Amniotic stem cell (primary cell): ENCODE measurements at places on chromosomes 13 and 19.
A peak's percentile ranks its signal among the peaks of the same experiment; 100 is the strongest.

DNA sequence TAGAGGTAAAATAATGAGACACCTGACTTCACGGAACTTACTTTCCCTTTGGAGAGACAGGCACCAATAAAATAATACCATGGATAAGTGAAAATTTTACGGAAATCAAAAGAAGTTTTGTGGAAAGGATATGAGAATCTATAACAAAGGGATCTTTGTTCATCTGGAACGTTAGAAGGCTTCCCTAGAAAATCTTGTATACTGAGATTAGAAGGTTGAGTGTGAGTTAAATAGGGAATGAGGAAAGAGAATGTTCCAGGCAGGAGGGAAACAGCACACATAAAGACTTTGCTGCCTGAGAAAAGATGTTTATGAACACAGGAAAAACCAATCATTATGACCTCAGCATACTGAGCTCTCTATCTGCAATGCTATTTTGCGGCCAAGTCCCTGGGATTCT, 19.6 kb upstream of the RAP2A start:
- DNase-seq: no peak

GRCh38 chr13:99873141-99873540, 98.4 kb downstream of the ZIC5 start:
- DNase-seq: no peak

GRCh38 chr19:38663156-38663651, 15.8 kb downstream of the ACTN4 start:
- no peak for DNase-seq

- no peak for DNase-seq
Measured at GRCh38 chr19:3098515-3099346, 4.6 kb downstream of the GNA11 start.

GRCh38 chr19:56106397-56106849, 14.7 kb downstream of the ZNF787 start:
- no peak for DNase-seq

DNA sequence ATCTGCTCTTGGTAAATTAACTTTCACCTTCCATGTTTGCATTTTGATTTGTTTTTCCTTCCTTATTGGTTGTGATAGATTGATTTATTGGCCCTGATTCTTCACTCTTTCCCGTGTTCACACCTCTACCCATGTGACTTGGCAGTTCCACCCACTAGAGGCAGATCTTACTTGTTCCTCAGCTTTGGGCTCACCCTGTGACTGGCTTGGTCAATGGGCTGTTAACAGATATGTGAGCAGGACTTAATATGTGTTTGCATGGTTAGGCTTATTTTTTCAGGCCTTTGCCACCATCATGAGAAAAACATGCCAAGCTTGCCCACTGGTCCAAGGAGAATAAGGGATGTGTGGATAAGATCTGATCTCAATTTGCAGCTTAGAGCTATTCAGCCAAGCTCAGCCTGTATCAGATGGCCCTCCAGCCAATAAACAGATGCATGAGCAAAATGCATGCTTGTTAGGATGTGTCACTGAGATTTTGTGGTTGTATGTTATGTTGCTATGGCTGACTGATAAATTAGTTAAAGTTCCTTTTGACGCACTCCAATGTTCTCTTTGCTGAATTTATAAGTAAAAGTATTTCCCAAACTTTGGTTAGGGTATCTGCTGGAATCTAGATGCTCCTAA, 48.0 kb downstream of the RGCC start:
- peak; percentile 80 for DNase-seq

- no peak for DNase-seq
Measured at GRCh38 chr13:93522501-93522900, 295.9 kb downstream of the GPC6 start.

- DNase-seq: no peak
Measured at GRCh38 chr13:94182185-94182761, 297.2 kb downstream of the DCT start.

DNA sequence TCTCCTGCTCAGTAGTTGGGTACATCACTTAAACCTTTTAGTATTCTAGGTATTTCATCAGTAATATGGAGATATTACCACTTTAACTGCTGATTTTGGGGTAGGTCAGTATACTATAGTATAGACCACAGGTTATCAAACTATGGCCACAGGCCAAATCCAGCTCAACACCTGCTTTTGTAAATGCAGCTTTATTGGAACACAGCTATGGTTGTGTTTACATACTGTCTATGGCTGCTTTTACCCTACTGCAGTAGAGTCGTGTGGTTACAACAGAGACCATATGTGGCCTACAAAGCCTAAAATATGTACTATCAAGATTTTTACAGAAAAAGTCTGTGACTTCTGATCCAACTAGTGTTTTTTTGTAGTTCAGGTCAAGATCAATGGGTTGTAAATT, 10.3 kb downstream of the COG6 start:
- DNase-seq: no peak
